ENCODE measurements at places on chromosomes 12 and 14.

DNA sequence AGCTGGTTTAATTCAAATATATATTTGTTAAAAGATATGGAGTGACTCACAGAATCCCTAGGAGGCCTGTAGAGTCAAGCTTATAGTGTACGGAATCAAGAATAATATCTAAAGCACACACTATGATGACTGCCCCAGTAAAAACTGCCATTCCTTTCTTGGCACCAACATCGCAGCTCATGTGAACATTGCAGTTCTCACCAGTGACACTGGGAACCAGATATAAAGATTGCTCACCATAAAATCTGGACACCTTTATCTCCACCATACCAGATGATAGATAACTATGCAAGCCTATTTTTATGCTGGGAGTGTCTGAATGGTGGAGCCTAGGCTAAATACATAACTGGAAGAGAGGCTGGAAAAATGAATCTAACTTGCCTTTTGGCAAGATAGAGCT is 463.9 kb upstream of the TBX3 start:
- DNase-seq, result no peak

GRCh38 chr14:39563361-39563760 is 131.1 kb upstream of the FBXO33 start:
- DNase-seq, result no peak

GRCh38 chr12:14514154-14514842 is 53.4 kb downstream of the PLBD1 start:
- DNase-seq, result no peak

DNA sequence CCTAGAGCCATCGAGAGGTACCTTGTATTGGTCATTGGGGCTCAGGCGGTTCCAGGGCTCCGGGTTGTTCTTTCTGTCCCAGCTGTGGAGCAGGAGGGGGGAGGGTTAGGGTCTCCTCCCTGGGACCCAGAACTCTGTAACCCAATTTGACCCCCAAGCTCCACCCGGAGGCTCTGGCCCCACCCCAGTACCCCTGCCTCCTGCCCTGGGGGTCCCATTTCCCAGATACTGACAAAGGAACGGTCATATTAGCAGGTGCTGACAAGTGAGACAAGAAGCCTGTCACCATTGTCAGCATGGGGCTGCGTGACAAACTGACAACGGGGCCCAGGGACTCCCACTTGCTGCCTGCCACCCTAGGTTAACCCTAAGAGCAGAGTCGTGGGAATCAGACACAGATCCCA is 6.2 kb downstream of the SHMT2 start:
- no peak for DNase-seq

GRCh38 chr14:52031781-52032180 is 37.1 kb downstream of the NID2 start:
- no peak for DNase-seq

GRCh38 chr14:68627868-68628604 is 164.8 kb downstream of the ZFP36L1 start:
- no peak for DNase-seq

- no peak for DNase-seq
Observed at GRCh38 chr12:53274445-53274844, 6.3 kb downstream of the ESPL1 start.

- DNase-seq, result no peak
Observed at GRCh38 chr14:100176811-100177327, 17.4 kb upstream of the DEGS2 start.

DNA sequence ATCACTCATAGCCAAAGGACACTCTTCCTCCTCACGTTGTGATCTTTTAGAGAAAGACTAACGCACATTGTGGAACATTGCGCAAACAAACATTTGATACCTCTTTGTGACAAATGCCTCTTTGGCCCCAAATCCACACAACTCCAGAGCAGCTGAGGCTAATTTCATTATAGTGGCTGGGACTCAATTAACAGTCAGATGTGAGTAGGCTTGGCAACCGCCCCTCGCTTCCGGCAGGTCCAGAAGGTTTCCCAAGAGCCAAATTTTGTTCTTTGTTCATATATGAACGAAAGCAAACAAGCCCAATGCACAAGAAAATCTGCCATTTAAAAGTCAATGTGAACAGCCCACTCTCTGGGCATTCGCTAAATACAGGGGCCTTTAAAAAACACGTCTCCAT is 273.9 kb downstream of the GLT1D1 start:
- DNase-seq, result no peak

DNA sequence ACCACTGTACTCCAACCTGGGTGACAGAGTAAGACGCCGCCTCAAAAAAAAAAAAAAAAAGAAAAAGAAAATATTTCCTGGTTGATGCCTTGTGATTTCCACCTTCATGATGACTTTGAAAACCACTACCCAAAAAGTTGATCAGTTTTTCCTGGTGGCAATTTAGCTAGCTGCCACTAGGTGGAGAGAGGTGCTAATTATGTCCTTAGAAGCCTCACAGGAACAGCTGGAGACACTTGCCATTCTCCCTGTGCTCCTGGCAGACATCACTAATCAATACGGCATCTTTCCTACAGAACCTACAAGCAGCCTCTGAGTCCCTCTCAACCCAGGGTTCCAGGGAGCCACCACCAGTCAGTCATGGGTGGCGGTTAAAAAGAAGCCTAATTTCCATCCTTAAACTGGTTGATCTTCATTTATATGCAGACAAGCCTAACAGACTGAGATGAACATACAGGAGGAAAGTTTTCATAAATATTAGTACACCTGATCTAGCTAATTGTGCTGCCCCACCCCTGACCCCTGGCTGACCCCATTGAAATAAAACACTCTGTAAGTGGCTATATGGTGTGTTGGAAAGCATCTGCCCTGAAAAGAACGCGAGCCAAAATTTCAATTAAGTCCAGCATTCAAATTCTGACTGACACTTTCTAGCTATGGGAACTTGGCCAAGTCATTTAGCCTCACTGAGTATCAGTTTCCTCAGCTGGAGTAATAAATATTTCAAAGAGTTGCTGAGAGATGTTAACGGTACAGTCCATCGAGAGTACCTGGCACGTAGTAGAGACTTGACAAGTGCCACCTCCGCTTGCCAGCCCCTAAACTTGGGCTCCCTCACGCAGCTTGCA is 6.2 kb upstream of the OAS1 start:
- peak; percentile 41 for DNase-seq

- DNase-seq, result no peak
Observed at GRCh38 chr12:49674318-49674981, 32.8 kb downstream of the FMNL3 start.

DNA sequence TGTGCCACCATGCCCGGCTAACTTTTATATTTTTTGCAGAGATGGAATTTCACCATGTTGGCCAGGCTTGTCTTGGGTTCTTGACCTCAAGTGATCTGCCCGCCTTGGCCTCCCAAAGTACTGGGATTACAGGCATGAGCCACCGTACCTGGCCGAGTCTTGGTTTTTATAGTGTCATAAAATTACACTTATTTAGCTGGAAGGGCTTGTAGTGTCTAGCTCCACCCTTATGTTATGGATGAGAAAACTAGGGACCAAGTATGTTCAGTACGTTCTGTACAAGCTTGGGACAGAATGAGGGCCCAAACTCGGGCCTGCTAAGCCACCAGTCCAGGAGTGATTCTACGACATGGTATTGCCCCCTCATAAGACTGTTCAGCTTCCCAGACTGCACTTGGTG is 35.1 kb downstream of the SYNE2 start:
- no peak for DNase-seq

GRCh38 chr14:59905188-59905587 is 14.8 kb upstream of the LRRC9 start:
- no peak for DNase-seq

- DNase-seq, result no peak
Observed at GRCh38 chr12:16515666-16516065, 90.3 kb downstream of the LMO3 start.

- DNase-seq, result no peak
Observed at GRCh38 chr12:122208073-122208820, 4.7 kb downstream of the B3GNT4 start.

- DNase-seq, result no peak
Observed at GRCh38 chr12:84089356-84089755, 823.2 kb downstream of the SLC6A15 start.

- no peak for DNase-seq
Observed at GRCh38 chr14:90569201-90569600, 172.4 kb downstream of the CALM1 start.

DNA sequence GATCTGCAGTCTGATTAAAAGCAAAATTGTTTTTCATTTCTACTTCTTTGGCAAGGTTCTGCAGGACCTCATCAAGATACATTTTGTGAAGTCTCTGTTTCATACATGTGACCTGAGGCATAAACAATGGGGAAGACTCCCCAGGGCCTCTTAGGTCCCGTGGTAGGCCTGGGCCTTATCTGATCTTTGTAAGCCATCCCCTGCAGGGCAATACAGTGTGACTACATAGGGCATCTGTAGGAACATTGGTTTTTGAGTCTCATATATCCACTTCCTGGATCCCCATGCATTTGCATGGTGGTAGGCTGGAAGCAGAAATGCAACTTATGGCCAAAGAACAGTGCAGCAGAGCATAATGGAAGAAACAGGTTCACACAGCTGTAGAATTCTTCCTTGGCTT is 6.0 kb downstream of the FAR2 start:
- DNase-seq, result no peak

- no peak for DNase-seq
Observed at GRCh38 chr12:58980768-58981167, 60.5 kb upstream of the LRIG3 start.

DNA sequence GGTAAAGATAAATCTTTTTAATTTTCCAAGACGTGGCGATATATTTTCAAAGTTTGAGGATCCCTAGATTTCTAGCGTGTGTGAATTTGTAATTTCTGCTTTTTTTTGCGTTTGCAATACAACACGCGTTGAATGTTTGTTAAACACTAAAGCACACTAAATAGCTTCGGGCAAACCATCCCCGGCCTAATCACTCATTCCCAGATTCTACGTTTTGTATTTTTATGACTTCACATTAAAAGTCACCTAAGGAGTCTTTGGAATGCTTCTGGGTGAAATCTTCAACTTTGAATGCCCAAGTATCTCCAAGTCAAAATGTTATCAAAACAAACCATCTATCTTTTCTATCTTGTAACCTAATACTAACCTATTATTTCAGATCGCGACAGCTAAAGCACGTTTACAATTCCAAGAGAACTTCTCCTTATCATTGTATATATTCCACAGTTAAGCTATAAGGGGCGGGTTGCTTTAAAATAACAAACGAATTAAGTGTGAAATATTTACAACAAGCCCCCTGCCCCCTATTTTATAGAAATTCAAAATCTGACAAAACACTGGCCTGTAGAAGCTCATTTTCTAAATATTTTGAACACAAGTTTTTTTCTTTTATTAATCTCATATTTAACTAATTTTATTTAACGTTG is 1.1 kb downstream of the ALX1 start:
- no peak for DNase-seq

DNA sequence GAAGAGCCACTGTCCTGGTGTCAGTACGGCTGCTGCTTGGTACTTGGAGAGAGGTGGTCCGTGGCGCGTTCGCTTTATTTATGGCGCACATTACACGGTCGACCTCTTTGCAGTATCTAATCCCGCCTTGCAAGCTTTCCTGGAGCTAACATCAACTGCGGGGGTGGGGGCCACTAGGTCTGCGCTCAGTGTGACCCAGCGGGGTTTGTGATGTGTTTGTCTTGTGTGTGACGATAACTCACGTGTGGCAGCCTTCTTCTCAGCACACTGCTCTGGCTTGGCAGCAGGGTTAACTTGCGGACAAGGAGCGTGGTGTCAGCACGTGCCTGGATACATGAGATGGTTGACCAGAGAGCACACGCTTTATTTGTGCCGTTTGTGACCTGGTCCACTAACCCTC is 122.2 kb upstream of the RTL1 start:
- DNase-seq, result no peak

Measured in GDM1 (cell line).